ENCODE measurements at places on chromosomes 7 and 10.

DNA sequence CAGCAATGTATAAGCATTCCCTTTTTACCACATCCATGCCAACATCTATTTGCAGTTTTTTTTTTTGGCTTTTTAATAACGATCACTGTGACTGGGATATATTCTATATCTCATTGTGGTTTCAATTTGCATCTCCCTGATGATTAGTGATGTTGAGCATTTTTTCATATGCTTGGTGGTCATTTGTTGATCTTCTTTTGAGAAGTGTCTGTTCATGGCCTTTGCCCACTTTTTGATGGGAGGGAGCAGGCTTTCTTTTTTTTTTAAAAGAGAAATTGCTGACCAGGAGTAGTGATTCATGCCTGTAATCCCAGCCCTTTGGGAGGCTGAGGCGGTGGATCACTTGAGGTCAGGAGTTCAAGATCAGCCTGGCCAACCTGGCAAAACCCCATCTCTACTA, 4.0 kb downstream of the MUC17 start:
- DNase-seq = no peak

- no peak for DNase-seq
These were observed 200.9 kb downstream of the ADAM12 start for GRCh38 chr10:126187399-126187798.

DNA sequence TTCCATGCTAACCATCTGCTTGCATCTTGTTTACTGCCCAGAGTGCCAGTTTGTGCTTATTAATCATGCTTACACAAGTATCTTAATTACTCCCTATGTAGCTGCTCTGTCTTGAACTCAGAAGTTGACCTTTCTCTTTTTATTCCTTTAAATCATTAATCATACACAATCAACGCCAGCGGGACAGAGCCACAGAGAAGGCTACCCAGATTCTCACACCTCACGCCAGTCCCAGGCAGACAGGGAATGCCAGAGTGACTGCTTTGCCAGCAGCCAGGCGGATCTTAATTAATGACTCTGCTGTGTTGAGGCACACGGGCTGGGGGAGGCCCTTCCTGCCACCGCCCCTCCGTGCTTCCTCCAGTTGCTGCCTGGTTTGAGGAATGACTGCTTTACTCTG, 229.4 kb downstream of the LRMDA start:
- no peak for DNase-seq

DNA sequence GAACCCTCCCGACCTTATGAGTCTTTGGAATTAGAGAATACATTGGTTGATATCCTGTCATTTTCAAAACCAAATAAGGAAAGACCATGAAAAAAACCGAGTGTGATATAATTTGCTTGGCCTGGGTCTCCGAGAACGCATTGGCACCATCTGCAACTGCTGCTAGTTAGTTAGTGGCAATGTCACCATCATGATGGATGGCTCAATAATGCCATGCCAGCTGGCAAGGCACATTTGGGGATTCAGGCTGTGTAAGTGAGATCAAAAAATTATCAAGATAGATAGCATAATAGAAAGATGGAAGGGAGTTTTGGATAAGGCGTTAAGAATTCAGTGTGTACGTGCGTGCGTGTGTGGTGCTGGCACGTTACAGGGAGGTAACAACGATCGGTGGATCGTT, 134.7 kb upstream of the TCERG1L start:
- no peak for DNase-seq

DNA sequence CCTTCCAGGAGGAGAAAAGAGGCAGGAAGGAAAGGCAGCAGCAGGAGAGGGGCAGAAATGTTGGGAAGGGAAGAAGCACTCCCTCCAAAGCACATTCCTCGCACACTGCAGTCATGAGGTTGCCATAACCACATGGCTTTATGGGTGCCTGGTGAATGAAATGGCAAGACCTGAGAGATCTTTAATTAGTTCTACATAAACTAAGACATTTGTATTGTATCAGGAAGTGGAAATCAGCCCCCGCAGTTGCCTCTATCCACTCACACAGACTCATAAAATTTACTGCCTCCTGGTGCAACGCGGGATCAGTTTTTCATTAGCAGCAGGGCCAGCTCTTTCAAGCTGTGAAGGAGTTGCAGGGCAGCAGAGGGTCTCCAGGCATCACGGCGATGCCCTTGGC, 106.4 kb downstream of the COL13A1 start:
- no peak for DNase-seq

- no peak for DNase-seq
These were observed 42.1 kb downstream of the KCNH2 start for GRCh38 chr7:150936018-150936417.

GRCh38 chr10:122121059-122121458, 132.1 kb downstream of the TACC2 start:
- DNase-seq = no peak

DNA sequence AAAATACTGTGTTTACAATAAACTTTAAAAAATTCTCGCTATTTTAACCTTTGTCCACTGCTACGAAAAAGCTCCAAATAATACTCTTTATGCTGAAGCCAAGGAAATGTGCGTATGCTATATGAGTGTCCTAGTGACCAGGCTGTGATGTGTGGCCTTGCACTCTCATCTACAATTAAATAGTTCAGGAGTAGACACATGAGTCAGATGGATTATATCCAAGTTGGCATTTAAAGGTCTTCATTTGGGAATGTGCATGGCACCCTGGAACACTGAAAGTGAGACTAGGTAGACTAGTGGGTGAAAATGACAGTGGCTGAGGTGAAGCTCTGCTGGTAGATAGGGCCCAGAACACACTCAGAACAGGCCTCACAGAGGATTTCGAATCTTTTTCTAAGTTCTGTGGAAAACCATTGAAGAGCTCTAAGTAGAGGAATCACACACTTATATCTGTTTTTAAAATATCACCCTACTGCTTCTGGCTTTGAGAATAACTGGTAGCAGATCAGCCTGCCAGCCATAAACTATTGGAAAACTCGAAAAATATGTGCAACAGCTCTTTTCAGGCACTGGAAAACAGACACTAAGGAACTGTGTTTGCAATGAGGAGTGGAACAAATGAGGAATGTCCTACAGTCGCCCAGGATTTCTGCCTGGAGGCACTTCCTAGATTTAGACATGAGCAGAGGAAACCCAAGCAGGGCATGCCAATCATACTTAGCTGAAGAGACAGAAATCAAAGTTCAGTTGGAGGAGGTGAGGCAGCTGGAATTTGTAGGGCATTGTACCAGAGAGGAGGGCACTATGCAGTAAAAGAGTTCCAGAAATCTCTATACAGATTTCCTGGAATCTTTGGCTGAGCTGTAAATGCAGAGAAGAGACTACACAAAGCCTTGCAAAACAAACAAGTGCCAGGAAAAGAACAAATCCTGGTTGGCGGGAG, 603.8 kb upstream of the LRRTM3 start:
- DNase-seq = no peak

DNA sequence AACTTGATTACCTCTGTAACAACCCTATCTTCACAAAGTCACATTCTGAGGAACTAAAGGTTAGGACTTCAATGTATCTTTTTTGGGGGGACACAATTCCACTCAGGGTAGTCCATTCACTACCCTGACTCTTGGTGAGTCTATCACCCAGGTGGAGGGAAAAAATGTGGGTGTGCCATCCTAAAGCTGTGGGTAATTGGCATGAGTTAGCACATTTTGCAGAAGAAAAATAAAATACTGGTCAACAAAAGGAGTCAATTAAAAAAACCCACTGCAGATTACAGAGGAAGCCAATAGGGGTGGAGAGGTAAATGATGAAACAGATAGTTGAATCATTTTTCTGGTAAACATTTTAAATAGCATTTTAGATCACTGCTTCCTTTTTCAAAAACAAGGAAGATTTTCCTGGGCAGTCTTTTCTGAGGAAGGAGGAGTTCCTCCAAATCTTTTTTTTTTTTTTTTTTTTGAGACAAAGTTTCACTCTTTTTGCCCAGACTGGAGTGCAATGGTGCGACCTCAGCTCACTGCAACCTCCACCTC, 5.1 kb upstream of the BLVRA start:
- DNase-seq = no peak

DNA sequence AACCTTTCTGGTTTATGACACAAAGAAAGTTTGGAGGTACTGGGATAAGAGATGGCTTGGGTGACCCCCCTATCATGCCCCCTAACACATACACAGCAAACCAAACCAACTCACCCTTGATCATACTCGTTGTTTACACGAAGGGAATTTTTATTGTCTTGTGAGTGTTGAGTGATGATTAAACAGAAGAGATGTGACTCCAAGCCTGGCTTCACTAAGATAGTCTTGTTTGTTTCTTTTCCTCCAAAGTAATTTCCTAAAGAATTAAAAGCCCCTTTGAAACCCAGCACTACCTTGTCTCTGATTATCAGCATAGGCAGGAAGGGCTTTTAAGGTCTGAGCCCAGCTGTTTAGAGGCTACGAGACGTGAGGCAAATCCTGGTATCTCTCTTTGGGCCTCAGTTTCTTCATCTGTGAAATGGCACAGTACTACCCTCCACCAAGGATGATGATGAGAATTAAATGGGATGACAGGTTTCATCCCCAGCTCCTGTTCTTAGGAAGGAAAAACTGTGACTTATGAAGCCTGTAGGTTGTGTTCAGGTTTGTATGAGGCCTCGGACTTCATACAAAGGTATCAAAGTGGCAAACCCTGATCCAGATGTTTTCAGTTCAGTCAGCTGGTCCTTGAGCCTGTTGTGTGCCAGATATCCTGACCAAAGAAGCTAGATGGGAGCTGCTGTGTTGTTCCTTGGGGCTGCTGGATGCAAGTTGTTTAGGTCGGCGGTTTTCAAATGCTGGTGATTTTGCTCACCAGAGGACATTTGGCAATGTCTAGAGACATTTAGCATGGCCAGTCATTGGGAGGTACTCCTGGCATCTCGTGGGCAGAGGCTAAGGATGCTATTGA, 51.8 kb downstream of the TCF7L2 start:
- no peak for DNase-seq

DNA sequence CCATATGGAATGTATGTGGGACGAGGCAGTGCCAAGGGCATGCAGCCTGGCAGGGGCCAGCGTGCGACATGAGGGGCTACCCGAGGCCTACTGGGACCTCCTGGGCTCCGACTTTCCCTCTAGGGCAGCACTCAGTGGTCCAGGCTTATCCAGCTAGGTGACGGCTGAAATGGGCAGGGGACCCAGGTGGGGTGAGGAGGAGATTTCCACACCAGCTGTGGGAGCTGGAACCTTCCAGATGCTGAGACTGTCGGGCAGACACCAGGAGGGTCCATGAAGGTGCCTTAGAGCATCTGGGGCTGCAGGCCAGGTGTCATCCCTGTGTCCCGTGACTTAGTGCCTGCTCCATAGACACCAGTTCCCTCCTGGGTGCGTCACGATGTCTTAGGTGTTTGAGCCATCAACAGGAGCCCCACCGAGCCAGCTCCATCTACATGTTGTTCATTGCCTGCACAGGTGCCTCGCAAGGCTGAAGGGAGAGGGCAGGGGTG, 13.4 kb downstream of the ZNF316 start:
- DNase-seq = no peak

DNA sequence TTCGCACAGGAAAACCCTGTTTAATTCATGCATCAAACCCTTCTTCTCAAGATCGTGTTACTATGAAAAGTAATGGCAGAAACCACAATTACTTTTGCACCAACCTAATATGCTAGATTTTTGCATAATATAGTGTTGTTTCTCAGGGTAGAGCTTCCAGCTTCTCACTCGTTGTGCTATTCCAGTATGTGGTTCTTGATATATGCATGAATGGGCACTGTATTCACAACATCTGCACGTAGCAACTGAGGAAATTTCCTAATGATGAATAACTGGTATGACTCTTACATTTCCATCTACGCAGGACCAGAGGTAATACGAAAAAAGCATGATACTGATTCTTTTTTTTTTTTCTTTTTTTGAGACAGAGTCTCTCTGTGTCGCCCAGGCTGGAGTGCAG, 326.6 kb upstream of the GALNT17 start:
- DNase-seq = no peak

- no peak for DNase-seq
These were observed 601.3 kb upstream of the GHITM start for GRCh38 chr10:83538047-83538446.

DNA sequence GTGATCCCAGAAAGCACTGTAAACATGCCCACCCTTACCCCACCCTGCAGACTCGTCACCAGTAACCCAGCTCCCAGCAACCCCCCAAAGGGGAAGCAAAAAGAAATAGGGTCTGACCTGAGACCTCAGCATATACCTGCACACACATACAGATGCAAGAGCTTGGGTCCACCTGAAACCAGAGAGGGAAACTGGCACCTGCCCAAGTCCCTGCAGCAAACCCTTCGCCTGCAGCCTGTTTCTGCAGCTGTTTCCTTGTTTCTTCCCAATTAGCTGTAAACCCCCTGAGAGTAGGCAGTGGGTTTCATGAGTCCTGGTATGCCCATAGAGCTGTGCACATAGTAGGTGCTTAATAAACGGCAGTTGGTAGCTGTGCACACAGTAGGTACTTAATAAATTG, 140.5 kb downstream of the FGFR2 start:
- no peak for DNase-seq

DNA sequence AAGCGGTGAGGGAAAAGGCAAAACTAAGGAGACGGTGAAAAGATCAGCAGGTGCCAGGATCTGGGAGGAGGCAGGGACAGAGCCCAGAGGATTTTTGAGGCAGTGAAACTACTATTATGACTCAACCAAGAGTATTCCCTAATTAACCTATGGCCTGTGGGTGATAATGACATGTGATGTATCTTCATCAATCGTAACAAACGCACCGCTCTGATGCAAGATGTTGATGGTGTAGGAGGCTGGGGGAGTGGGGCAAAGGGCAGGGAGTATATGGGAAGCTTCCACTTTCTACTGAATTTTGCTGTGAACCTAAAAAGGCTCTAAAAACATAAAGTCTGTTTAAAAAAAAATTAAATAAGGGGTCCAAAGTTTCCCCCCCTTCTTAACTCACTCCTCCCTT, 25.5 kb upstream of the EZH2 start:
- DNase-seq = no peak

DNA sequence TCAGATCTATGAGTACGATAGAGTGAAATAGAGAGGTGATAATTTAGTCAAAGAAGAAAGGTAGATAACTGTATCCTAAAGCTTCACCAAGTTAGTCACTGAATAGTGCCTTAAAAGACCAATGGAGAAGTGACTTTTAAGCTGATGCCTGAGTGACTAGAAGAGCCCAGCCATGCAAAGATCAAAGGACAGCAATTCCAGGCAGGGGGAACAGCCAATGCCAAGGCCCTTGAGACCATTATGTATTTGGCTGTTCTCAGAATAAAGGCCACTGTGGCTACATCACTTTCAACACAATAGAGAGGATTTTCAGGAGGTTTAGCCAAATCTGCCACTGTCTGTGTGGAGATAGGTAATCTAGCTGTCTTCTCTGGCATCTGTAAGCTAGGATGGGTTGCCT, 17.8 kb downstream of the HDAC9 start:
- no peak for DNase-seq

- DNase-seq = no peak
These were observed 1.0 kb downstream of the CPED1 start for GRCh38 chr7:120989257-120990220.

DNA sequence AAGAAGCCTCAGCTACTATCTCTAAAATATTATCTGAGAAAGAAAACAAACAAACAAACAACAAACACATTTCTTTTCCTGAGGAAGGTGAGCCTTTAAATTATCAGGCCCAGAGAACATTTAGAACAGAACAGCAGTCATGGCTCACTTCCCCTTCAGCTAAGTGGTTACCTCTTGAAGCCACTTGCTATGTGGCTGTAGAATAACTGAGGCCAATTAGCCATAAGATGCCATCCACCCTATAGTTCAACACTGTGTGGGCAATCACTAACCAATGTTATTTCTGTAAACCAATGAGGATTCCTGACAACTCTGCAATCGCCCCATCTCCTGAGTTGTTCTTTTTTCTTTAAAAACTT, 3.7 kb upstream of the UPP1 start:
- no peak for DNase-seq
